ENCODE measurements at places on chromosomes 6 and 20.

DNA sequence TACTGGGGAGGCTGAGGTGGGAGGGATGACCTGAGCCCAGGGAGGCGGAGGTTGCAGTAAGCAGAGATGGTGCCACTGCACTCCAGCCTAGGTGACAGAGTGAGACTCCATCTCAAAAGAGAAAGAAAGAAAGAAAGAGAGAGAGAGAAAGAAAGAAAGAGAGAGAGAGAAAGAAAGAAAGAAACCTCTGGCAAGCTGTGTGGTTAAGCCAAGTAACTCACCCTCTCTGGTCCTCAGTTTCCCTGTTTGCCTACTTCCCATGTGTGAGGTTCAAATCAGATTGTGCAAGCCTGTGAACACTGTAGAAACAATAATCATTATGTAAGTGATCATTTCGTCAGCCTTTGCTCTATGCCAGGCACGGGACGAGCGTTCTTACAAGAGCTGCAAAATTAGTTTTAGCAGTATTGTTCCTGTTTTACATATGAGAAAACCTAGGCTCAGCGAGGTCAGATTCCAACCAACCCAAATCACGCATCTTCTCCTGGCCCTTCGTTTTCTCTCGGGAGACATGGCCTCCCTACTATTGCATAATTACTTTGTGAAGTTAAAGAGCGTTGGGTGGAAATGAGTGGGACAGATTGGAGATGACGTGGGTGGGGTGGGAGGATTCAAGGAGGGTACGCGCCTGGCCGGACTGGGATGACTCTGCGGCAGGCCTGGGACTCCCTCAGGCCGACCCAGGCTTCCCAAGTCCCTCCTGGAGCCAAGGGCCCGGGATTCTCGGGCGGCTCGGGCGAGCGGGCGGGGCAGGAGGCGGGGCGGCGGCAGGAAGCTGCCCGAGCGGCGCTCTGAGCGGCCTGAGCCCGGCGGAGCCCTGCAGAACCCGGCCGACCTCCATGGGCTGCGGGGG is at the start of gene SNX21:
Gene SNX21, plus strand, starts transcription at position 770 of the 853 bp plus-strand sequence. CDS start 121 bp downstream, outside the sequence.
- peak; percentile 3 for DNase-seq

DNA sequence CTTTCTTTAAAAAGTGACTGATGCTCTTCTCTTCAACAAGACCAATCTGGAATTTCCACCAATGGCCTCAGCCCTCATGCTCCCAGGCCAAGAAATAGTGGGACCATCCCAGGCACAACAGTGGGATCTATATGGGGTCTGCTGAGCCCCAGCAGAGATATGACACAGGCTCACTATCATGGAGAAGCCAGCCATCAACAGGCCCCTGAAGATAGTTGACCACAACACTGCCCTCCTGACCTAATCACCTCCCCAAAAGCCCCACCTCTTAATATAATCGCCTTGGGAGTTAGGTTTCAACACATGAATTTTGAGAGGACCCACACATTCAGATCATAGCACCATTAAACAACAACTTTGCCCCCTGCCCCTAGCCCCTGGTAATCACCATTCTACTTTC is 16.8 kb upstream of the MCM3 start:
- no peak for DNase-seq

DNA sequence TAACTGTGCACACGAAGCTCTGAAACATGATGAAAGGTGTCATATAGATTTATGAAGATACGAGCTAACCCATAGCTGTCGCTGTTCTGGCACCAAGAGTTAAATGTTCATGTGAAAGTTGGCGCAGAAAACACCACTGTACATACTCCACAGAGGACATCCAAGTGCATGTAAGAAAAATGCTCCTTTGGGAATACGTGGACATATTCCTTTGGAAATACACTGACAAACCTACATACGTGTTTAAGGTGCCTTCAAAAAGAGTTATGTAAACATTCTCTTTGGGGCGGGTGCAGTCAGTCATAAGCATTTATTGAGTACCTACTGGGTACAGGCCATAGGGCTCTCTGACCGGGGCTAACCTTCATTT is 723 bp upstream of the ARID1B start:
- peak; percentile 29 for DNase-seq

GRCh38 chr20:22905658-22906057 is 129.5 kb upstream of the SSTR4 start:
- no peak for DNase-seq

GRCh38 chr6:145349950-145350510 is 385.3 kb downstream of the EPM2A start:
- DNase-seq, result no peak

GRCh38 chr6:140438346-140438735 is 1063.9 kb upstream of the CITED2 start:
- no peak for DNase-seq

GRCh38 chr6:163337958-163338357 is 76.6 kb upstream of the QKI start:
- no peak for DNase-seq

DNA sequence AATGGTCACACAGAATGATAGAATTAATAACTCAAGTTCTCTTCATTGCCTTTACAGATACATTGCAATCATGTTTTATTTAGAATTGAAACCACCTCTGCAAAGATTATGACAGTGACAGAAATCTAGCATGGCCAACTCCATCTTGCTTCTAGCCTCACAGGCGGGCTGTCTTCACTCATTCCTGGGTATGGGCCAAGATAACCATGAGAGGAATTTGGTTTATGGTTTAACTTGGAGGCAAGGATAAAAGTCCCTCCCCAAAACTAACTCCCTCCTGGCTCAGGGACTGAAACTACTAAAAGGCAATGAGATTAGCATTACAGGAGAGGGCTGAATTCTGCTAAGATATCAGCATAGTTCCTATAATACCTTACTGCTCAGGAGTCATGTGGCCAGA is 95.2 kb upstream of the CST7 start:
- DNase-seq, result no peak

GRCh38 chr6:8570256-8570920 is 135.0 kb upstream of the SLC35B3 start:
- no peak for DNase-seq

DNA sequence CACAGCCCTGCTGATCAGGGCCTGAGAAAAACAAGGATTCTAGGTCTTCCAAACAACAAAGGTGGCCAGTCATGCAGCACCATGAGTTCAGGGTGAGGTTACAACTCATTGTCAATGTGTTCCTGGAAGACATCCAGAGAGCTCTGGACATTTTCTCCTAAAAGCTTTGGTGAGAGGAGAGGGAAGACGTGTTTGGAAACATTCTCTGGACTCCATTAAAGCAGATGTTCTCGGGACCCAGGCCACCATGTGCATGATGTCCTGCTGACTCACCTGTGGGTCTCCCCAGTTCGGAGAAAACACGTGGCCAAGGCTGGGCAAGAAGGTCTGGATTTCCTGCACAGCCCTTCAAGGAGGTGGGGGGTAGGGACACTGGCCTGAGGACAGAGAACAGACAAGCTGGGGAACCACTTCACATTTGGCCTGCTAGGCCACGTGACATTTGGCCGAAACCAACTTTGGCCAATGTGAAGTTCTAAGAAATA is 61.6 kb downstream of the KCNB1 start:
- no peak for DNase-seq

- no peak for DNase-seq
Measured at GRCh38 chr20:45508068-45508886, 7.1 kb downstream of the SPINT3 start.

DNA sequence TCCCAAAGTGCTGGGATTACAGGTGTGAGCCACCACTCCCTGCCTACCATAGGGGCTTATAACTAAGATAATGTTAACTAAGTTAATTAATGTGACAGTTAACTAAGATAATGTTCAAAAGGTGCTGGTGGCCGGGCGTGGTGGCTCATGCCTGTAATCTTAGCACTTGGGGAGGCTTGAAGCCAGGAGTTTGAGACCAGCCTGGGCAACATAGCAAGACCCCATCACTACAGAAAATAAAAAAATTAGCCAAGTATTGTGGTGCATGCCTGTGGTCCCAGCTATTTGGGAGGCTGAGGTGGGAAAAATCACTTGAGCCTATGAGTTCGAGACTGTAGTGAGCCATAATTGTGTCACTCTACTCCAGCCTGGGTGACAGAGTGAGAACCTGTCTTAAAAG is 32.8 kb upstream of the SRF start:
- no peak for DNase-seq

GRCh38 chr6:110270165-110270564 is 88.0 kb downstream of the METTL24 start:
- DNase-seq, result no peak

GRCh38 chr20:3013771-3014170 is 29.7 kb upstream of the GNRH2 start:
- no peak for DNase-seq

DNA sequence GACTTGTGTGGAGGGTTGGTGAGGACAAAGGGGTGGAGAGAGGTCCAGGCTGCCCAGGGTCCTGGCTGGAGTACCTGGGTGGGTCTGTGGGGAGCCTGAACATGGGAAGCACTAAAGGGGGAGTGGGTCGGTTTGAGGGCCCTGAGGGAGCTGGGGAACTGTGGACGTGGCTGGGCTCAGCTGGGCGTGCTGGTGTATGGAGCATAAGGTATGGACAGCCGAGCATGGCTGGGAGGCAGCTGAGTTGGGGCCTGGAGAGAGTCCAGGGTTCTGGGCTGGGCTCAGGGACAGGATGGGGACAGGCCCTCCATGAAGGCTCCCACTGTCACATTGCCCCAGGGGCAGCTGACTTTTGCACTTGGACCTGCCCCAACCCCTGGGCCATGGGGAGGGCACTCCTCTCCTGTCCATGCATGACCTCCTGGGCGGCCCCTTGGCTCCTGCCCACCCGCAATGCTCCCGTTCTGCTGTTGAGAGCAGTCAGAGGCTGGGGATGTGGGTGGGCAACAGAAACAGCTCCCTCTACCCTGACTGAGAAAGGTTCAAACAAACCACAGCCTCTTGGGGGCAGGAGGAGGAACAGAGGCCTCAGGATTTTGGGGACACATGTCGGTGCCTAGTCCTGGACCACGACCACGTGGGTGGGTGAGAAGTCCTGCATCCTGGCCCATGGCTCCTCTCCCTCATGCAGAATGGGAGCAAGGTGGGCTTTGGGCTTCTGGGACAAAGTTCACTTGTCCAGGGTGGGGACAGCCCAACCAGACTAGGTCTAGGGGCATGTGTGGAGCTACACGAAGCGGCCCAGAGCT is 4.5 kb downstream of the C20orf204 start:
- DNase-seq, result no peak

DNA sequence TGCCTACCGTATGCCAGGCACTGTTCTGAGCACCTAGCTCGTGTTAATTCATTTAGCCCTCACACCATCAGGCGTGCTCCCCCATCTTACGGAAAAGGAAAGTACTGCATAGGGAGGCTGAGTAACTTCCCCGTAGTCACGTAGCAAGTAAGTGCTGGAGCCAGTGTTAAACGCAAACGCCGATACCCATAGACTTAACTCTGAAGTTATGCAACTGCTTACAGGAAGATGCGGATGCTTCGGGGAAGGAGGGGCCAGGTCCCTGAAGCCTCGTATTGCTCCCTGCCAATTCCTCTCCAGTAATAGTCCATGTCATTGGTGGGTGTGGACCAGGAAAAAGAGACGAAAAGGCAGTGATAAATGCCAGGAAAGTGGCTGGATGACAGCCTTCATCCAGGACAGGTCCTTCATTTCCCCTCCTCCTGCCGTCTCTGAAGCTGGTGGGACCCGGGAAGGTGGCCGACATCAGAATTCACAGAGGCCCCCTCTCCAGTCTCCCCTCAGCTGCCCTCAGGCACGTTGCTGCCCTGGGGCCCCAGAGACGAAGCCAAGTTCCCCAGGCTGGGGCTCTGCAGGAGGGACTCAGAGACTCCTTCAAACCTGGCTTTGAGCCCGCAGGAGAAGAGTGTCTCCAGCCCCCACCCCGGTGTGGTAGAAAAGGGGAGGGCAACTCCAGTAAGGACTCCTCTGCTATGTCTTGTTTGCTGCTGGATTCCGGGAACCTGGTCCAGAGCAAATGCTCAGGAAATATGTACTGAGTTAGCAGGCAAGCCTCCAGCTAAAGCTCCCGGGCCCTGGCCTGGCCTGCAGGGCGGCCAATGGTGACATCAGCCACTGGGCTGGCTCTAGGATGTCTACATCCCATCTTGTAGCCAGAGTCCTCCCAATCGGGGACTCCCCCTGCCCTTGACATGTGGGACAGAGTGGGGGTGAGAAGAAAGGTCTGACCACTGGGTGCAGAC is 37.8 kb downstream of the RAB44 start:
- DNase-seq, result no peak

DNA sequence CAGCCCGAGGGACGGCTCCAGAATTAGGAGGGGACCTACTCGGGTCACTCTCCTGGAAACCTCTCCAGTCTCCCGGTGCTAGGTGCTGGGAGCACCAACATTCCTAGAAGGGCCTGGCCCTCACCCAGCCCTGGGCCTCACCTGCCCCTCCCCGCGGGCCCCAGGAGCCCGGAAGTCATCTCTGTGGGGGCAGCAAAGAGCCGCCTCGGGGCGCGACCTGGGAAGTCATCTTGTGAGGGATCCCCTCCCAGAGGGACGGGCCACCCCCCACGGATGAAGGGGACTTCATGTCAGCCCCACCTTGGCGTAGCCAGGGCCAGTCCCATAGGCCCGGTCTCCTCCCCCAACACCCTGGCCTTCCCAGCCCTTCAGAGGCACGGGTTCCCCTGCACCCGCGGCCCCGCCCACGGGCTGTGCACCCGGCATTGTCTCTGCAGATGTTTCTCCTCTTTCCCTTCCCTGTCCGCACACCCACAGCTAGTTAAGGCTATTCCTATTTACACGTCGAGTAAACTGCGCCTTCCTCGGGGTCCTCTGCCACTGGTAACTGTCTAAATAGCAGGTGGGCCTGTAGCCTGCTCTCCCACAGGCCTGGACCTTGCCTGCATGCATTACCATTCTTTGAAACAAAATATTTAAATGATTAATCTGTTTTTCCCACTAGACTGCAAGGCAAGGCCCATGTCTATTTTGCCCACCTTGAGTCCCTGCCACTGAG is 896 bp upstream of the RNASET2 start:
- DNase-seq, result peak; percentile 82

DNA sequence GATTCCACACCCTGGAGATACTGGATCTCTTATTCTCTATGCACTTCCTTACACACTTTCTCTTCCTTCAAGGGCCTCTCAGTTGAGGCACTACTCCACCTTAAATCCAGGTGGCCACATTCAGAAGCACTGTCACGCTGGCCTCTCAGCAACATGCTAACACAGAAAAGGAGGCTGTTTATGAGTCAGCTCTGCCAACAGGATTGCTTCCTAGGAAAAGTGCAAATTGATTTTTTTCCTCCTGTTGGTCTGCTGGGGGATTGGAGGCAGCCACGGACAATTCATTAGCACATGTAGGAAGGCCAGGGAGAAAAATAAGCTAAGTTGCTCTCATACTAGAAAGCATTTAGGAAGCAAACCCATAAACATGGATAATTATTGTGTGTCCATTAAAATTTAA is 20.9 kb downstream of the LY86 start:
- DNase-seq, result no peak

GRCh38 chr6:113287396-113287795 is 569.7 kb upstream of the MARCKS start:
- DNase-seq, result no peak

GRCh38 chr6:34929241-34929978 is 40.4 kb downstream of the ANKS1A start:
- DNase-seq, result no peak

Measured in naive thymus-derived CD8-positive, alpha-beta T cell (primary cell).